ENCODE measurements at places on chromosomes 1 and 21. TPM values are rescaled to one million over a fixed set of nuclear protein-coding genes. Genes with fewer than 3 reads are reported as not detected.

DNA sequence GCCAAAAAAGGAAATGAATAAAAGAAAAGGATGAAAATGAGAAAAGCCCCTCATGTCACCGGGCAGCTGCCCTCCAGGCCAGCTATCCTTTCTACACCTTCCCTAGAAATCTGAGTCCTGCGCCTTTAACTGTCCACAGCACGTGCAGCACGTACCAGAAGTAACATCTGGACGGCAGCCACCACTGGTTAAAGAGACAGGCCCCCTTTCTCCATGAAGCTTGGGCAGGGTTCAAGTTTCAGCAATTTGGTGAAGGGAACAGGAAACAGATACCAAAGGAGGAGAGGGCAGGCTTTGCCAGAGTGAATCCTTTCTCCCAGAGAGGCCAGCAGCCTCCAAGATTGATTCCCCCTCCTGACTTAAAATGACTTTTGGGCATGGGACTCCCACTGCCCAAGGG lies 3.6 kb upstream of the KIAA2013 start:
- no peak for DNase-seq

DNA sequence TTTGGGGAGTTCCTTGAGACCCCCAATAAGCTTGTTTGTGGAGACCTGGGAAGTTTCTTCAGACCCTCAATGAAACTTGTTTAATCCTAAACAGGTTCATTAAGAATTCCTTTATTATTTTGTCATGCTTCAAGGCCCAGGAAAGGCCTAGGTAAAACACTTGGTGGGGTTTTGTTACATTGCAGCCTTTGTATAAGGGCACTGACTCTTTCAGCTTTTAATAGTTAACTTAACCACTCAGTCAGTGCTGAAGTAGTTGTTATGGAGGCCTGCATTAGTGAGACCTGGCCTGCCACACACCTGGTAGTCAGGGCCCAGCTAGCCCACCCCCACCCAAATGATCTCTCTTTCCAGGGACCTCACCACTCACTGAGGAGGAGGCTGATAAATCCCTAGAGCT lies 103.7 kb downstream of the FCRL5 start:
- no peak for DNase-seq

- DNase-seq = no peak
Measured at GRCh38 chr1:91553177-91553591, 52.5 kb downstream of the CDC7 start.

DNA sequence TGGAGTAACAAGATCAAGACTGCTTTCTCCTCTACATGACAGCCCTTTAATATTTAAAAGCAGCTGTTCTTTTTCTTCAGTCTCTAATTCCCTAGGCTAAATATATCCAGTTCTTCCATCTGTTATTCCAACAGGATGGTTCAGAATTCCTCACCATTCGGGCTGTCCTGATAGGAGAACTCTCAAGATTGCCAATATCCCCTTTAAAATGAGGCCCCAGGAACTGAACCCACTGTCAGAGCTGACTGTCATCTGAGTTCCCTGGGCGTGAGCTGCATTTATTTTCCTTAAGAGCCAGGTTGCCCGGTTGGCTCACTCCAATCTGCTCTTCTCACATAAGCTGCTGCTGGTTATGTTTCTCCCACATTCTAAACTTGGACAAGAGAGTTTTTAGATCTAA lies 177.6 kb downstream of the MIS18A start:
- no peak for DNase-seq

Gene STIL
- polyA plus RNA-seq = 9.2 TPM

DNA sequence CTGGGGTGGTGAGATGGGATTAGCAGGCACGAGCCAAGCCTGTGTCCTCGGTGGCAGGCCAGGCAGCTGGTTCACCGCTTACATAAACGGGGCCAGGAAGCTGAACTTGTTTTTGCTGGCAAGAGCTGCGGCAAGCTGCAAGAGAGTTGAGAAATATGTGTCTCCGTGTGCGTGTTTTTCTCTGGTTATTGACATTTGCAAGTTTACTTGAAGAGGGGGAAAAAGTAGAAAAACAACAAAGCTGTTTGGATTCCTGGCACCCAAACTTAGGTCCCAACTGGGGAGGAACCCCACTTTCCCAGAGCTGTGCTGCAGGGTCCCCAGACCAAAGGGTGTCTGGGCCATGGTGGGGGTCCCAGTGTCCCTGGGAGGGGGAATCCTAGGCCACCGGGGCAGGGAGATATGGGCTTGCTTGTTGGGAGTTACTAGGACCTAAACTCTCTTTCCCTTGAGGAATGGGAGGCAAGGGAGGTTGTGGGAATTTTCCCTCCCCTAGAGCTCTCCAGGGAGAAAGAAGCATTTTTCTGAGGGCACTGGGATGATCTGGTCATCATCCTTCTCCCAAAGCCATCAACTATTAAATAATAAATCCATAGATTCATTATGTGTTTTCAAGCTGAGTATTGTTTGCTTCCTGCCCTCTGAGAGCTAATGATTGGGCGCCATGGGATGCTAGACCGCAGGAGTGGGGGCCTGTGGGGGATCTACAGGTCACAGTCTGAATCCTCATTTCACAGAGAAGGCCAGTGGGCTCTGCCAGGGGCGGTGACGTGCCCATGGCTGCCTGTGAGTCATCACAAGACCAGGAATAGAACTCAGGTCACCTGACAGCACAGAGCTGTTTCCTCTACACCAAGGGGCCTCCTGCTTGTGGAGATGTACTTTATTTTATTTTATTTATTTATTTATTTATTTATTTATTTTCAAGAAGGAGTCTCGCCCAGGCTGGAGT lies 14.8 kb downstream of the IL6R start:
- no peak for DNase-seq

GRCh38 chr1:111441573-111442192 lies 7.4 kb downstream of the WDR77 start:
- DNase-seq = no peak

Gene ADAR
- 147 TPM for polyA plus RNA-seq

Gene UBL4B
- polyA plus RNA-seq = not detected

DNA sequence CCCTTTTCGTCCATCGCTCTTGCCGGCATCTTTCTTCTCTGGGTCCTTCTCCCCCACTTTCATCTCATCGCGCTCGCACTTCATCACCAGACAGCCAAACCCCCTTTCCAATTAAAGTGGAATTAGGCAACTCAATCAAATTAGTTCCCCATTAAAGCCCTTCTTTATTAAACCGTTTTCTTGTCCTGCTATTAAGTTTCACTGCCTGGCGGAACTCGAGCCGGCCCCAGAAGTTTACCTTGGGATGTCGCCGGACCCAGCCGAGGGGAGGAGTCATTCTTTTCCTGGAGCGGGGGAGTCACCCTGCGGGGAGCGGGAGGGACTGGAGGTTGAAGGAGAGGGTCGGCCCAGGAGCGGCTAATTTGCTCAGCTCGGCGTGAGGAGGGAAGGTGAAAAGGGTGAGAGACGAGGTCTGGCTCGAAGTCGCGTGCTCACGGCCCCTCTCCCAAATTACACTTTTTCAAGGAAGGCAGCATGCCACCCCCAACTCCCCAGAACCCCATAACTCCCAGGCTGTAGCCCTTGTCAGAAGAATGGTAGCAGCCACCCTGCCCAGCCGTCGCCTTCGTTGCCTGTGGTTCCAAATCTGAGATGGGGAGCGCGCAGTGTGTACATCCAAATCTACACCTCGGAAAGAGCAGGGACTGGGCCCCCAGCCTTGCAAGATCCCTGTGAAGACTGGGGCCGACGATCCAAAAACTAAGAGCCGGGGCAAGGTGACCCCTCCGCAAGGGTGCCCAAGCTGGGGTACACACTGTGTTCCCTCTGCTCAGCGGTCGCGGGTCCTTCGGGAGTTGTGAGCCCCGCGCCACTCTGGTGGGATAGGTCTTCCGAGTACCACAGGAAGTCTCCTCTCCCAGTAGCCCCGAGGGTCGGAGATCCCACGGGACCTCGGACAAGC lies 6.4 kb downstream of the DMRTA2 start:
- DNase-seq = no peak

- no peak for DNase-seq
Measured at GRCh38 chr1:25770541-25771220, 29.3 kb upstream of the SELENON start.

DNA sequence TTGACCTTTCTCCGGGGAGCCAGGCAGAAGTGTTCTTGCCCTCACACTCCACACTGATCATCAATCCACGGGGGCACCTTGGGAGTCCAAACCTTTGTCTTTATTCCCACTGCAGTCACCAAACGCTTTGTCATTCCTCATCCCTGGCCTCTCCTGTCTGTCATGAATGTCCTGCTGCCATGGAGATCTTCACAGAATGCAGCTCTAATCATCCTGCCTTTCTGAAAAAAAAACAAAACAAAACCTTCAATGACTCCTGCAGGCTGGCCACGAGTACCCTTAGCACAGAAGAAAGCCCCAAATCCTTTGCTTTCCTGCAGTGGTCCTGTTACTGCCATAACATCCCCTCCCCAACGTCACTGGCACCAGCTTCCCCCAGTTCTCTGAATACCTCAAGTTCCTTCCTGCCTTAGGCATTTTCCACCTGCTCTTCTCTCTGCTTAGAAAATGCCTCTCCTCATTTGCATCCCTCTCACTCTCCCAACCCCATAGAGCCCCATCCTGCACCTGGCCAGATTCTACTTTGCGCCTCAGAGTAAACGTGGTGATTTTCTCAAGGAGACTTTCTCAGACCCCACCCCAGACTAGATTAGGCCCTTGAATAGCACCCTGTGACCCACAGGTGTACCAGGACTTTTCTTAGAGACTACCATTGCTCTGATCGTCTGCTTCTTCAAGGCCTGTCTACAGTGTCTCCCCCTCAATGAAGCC lies 131.2 kb downstream of the AK5 start:
- DNase-seq = no peak

DNA sequence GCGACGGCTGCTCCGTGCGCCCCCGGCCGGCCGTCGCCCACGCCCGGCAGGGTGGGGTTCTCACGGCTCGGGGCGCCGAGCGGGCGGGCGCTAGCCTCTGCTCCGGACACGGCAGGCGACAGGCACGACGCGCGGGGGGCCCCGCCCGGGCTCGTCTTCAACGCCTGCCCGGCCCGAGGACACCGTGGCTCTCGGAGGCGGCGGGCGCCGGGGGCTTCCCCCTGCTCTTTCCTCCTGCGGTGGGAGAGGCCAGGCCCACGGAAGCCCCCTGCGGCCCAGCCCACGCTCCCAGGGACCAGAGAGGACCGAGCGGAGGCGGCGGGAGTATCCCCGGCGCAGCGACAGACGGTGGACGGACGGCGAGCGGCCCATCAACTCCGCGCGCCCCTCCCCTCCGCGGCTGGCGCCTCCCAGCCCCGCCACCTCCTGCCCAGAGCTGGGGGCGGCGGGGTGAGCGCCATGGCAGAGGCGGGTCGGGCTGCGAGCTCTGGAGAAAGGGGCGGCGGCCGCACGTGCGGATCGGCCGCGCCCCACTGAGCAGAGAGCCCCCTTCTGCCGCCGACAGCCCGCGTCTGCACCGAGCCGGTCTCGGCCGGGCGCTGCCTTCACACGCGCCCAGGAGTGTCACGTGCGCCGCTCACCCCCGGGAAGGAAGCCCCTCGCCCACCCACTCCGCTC lies at the start of the genes SHE and TDRD10:
Gene SHE (minus strand): TSS at position 347 of the 678 bp plus-strand sequence. CDS start 386 bp downstream, outside the sequence.
Gene TDRD10 (plus strand): TSS at position 154 of the 678 bp plus-strand sequence. CDS start 4,685 bp downstream, outside the sequence.
- DNase-seq = no peak

DNA sequence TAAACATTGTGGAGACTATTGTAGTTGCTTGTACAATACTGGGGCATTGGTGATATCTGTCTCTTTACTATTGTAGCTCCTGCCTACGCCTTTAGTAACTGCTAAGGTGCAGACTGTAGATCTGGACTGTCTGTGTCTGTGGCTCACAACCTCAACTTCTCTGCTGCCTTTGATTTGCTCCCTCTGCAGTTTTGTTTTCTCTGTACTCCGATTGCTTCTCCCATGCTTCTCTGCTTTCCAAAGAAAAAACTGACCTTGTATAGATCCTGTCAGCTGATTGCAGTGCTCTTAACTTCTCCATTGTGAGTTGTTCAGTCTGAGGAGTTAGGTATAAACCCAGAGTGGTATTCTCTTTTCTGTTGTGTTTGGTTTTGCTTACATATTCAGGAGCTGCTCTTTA lies 15.3 kb downstream of the MAGI3 start:
- DNase-seq = no peak

DNA sequence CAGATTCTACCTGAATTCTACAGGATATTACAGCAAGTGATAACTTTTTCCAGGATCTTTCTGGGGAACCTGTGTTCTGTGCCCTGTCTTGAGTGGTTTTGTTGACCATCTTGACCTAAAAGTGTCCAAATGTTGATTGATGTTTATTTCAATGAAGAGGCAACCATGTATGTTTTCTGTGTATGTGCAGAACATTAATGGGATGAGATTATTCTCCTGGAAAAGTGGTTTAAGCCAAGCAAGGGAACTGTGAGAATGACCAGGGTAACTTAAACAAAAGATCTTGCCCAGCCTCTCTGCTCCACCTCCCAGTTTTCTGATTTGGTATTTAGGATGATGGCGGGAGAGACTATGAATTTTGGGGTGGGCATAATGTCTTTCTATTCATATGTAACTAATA lies 1.0 kb upstream of the SAMD13 start:
- no peak for DNase-seq

- no peak for DNase-seq
Measured at GRCh38 chr21:37804001-37804400, 112.3 kb downstream of the KCNJ6 start.

DNA sequence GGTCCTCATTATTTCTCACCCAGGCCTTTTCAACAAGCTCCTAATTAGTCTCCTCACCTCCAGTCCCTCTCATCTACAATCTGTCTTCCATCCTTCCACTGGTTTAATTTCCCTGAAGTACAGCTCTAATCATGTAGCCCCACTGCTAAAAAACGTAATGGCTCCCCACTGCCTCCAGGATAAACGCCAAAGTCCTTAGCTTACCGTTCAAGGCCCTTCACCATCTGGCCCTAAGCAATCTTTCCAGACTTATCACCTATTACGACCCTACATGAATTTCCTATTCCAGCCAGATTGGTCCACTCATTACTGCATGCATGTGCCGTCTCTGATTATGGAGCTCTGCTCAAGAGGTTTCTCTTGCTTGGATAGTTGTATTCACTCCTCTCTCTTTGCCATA lies 83.1 kb upstream of the DAB1 start:
- DNase-seq = no peak

DNA sequence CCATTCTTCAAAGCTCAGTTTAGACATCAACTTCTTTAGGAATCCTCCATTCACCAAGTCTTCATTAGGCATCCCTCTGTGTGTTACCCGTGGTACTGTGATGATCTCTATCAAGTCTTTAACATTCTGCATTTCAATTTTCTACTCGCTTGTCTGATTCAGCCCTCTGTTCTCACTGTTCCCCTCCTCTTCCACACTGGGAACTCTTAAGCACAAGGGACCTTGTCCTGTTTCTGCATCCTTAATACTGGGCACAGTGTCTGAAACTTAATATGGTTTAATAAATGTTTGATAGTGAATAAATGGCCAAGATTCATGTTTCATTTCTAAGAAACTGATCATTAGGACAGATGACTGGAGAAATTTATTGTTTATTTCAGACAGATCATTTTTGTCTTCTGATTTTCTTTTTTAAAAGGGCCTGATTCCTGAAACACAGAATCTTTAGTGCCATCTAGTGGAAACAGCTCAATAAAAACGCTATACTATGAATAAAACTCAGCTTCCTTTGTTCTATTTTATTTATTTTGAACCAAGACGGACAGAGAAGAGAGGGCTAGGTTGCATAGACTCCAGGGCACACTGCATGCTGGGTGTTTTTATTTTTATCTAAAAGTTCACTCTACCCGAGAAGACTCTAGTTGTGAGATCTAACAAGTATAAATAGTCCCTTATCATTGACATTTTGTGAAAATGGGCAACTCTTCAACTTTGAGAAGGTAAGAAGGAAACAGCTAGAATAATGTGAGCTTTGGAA lies 7.0 kb upstream of the TRIM45 start:
- DNase-seq = peak; percentile 46

Data from right renal pelvis (tissue), 4 donors.